ENCODE measurements at places on chromosomes 3 and 15.

DNA sequence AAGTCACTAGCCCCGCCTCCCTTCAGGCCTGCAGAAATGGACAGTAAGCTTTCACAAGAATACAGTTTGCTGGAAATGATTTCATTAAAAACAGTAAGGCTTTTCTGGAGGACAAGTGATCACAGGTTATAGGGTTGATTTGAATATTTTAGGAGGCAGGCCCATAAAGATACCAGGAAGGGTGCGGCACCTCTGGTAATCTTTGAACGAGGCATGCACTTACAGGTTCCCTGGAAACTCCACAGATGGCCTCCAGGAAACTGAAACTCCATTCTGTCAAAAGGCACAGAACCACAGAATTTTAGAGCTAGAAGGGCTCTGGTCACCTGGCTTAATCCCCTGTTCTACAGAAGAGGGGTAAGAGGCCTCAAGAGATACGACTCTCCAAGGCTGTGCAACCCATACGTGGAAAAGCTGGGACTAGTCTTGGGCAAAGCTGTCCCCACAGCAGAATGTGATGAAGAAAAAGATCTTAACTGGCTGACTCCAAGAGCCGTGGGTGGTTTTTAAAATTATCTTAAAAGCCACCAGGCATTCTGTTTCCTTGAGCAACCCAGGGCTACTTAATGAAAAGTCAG lies 1.2 kb downstream of the STARD5 start:
- no peak for DNase-seq

DNA sequence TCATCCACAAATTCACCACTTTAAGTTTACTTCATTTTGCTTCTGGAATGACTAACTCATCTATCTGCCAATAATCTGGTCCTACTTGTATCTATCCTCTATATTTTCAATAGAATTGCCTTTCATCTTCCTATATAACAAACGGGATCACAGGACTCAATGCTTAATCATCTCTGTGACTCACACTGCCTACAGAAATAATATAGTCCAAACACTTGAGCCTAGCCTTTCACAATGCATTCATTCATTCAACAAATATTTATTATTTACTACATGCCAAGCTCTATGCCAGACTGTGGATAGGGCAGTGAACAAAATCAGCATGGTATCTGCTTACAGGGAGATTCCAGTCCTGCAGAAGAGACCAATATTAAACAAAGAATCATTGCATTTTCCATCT lies 16.6 kb upstream of the AGTR1 start:
- DNase-seq, result no peak

- no peak for DNase-seq
Measured at GRCh38 chr3:133827684-133828083, 22.1 kb downstream of the SRPRB start.

DNA sequence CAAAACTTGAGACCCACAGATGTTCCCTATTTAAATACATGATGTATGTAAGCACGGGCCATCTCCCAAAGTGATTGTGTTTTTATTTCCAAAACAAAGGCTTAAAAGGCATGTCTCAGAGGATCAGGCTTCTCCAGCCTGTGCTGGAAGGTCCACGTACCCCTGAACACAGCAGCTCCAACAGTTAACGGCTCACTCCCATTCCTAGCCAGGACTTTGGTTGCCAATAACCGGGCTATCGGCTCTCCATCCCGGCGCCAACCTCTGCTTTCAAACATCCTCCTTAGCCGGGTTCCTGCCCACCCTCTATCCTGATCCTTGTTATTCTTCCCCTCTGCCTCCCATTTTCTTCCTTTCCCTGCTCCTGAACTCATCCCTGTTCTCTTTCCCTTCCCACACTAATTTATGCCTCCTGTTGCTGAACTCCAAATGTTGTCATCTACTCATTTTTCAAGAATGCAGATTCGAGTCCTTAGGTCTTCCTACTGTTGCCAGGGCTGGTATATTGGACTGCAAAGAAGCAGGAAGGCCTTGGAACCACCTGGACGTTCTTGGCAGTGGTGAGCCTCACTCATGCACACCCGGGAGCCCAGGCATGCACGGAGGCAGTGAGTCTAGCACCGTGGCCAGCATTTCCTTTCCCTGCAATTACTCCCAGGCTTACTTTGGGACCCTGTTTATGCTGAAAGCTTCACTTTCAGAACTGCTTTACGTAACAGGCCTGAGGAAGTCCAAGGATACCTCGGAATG lies 128.4 kb upstream of the RAD18 start:
- DNase-seq, result no peak

DNA sequence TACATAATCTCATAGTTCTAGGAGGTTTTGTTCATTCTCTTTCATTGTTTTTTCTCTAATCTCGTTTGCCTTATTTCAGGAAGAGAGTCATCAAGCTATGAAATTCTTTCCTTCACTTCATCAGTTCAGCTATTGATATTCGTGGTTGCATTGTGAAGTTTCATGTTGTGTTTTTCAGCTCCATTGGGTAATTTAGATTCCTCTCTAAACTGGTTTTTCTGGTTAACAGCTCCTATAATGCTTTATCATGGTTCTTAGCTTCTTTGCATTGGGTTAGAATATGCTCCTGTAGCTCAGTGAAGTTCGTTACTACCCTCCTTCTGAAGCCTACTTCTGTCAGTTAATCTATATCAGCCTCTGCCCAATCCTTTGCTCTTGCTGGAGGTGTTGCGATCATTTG lies 69.4 kb upstream of the CD96 start:
- no peak for DNase-seq
